ENCODE measurements at places on chromosomes 1 and 21.

GRCh38 chr1:44962729-44963128, 23.7 kb downstream of the EIF2B3 start:
- ATAC-seq: no peak

DNA sequence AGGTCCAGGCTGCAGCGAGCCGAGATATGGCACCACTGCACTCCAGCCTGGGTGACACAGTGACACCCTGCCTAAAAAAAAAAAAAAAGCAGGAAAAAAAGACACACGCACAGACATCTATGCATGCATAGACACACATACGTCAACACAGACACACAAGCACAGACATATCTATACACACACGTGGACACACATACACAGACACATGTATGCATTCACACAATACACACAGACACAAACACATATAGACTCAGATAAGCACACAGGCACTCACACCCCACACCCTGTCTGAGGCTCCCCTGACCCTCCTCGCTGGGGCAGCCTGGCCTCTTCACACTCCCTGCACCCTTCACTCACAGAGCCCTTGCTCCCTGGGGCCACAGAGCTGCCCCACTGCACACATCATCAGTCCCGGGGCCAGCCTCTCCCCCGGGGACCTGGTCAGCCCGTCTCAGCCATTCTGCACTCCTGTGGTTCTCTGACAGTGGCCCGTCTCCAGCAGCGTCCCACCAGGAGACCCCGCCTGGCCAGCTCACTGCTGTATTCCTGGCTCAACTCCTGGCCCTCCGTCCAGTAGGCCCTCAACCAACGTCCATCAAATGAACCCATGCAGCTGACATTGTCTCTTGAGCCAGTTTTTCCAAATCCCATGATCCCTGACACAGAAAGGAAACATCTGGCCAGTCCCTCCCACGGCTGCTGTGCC, 4.6 kb upstream of the PRKCZ start:
- ATAC-seq: no peak

DNA sequence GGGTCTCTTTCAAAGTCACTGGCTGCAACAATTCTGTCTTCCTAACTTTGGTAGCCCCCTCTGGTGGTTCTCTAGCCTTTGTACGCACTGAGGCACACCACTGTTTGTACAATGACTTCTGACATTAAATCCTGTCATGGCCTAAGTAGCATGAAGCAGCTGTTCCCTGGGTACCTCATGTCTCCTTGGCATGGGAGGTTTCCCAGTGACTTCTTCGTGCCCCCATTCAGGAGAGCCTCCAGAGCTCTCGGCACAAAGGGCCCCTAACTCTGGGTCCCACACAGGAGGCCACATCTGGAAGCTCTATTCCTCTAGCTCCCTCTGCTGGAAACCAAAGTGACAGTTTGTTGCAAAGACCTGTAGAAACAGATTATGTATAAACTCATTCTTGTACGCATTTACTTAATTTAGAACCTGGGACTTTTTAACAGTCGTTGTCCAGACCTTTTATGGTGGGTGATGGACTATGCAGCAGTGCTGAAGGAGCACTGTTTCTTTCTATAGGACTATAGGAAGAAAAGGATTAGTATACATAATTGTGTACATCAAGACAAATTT, 13.4 kb downstream of the SWT1 start:
- peak; percentile 98 for ATAC-seq

DNA sequence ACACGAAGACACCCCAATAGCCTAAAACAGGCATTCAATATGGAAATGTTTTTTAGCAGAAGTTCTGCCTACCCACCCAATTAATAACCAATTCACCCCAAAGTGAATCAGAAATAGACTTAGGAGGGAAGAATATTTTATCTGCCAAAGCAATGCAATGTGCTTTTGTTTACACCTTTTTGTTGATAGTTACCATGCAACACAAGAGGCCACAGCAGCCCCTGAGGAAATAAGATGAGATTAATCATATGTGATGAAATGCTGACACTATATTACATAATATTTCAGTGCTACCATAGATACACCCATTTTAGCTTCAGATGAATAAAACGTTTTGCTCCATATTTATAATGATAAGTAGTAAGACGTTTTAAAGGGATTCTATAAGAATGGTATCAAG, 60.9 kb upstream of the RGS2 start:
- no peak for ATAC-seq

- ATAC-seq: no peak
Measured at GRCh38 chr1:85938829-85939228, 217.7 kb downstream of the COL24A1 start.

GRCh38 chr1:220164517-220164916, 70.6 kb downstream of the IARS2 start:
- no peak for ATAC-seq

DNA sequence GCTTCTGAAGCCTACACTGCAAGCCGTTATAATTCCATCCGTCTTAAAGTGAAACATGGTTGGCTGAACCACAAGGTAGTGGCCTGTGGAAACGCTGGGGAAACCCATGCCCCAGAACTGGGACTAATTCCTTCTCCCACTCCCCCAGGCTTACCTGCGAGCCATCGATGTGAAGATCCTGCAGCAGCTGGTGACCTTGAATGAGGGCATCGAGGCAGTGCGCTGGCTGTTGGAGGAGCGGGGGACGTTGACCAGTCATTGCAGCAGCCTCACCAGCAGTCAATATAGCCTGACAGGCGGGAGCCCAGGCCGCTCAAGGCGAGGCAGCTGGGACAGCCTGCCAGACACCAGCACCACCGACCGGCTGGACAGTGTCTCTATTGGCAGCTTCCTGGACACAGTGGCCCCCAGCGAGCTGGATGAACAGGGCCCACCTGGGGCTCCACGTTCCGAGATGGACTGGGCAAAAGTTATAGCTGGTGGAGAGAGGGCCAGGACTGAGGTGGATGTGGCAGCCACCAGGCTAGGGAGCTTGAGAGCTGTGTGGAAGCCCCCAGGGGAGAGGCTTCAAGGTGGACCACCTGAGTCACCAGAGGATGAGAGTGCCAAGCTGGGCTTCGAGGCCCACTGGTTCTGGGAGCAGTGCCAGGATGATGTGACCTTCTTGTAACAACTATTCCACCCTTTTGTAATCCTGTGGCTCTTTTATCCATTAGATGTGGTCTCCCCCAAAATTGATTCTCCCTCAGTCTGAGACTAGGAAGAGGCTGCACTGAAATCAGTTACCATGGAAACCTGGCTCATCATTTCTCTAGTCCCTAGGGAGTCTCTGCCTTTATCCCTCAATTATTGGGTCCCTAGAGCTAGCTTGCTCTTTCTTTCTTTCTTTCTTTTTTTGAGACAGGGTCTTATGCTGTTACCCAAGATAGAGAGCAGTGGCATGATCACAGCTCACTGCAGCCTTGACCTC, 16.7 kb downstream of the LURAP1 start:
- ATAC-seq: no peak

DNA sequence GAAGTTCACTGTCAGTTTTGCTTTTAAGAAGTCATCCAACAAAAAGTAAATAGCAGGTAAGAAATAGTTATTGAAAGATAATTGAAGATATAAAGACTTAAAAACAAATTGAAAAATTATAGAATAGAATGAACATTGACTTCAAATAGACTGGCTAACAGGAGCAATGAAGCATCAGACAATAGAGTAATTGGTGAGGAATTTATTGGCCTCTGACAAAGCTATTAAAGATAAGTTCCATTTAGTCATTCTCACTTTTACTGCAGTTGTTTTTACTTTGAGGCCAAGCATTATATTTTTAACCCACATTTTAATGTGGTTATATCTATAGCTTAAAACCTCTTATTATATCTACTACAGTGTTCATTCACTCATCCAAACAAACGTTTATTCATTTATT, 228.8 kb upstream of the ADGRL2 start:
- ATAC-seq: no peak

- no peak for ATAC-seq
Measured at GRCh38 chr1:98298319-98298718, 363.2 kb upstream of the SNX7 start.

Data from SK-N-SH treated with all-trans-retinoic acid at 6 μM for 48 hours (cell line).